Right cardiac atrium (tissue), 5 donors: ENCODE measurements at places on chromosomes 2 and 18.

GRCh38 chr2:219520079-219520478, 5.8 kb downstream of the ASIC4 start:
- no peak for DNase-seq

DNA sequence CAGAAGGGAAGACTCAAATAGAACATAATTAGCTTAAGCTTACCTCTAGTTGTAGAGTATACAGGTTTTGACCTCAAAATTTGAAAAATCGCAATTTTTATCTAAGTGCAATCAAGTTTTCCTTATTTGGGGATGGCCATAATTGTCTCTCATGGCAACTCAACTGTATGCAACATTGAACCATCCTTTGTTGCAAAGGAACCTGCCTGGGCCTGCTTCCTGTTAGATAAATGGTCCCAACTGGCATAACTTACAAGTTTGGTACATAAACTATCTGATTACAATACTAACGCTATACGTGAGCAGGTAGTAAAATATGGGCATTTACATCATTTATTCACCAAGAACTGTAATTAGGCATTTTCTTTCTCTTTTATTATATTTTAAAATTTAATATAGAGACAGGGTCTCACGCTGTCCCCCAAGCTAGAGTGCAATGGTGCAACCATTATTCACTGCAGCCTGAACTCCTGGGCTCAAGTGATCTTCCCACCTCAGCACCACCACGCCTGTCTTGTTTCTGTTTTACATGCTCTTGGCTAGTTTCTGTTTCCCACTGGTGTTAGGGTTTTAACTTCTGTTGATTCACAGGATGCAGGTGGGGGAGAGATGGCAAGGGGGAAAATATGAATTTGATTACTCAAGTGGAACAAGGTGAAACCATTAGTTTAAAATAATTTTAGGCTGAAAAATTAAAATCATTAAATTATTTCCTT, 55.3 kb upstream of the B3GNT2 start:
- no peak for DNase-seq

DNA sequence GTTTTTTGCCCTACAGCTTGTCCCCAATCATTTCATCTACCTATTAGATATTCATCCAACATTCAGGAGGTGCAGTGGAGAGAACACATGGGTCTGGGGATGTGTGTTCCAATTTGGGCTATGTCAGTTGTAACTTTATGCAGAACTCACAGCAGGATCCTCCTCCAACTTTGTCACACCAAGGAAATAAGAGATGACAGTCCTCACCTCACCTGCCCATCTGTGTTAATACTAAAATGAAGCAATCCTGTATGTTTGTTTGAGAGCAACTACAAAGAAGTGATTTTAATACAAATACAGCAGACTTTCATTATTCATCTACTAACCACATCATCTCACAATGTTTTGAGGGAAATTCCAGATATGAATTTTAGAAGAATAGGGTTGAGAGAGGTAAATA, 126.7 kb downstream of the ARHGAP15 start:
- no peak for DNase-seq

GRCh38 chr2:61470122-61470951, 550 bp downstream of the USP34 start:
- peak; percentile 95 for DNase-seq

DNA sequence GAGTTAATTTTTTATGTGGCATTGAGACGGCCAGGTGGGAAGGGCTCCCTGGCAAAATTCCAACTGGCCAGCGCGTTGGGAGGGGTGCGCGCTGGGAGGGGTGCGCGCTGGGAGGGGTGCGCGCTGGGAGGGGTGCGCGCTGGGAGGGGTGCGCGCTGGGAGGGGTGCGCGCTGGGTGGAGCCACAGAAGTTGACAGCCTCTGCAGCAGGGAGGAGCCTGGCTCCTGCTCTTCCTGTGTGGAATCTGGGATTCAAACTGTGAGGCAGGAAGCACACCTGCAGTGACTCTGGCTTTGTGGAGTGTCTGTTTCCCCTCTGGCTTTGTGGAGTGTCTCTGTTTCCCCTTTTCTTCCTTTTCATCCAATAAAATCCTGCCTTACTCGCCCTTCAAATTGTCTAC, 147.9 kb upstream of the CBLN2 start:
- DNase-seq: no peak

- no peak for DNase-seq
Measured at GRCh38 chr2:83595121-83595690, 863.9 kb downstream of the SUCLG1 start.

DNA sequence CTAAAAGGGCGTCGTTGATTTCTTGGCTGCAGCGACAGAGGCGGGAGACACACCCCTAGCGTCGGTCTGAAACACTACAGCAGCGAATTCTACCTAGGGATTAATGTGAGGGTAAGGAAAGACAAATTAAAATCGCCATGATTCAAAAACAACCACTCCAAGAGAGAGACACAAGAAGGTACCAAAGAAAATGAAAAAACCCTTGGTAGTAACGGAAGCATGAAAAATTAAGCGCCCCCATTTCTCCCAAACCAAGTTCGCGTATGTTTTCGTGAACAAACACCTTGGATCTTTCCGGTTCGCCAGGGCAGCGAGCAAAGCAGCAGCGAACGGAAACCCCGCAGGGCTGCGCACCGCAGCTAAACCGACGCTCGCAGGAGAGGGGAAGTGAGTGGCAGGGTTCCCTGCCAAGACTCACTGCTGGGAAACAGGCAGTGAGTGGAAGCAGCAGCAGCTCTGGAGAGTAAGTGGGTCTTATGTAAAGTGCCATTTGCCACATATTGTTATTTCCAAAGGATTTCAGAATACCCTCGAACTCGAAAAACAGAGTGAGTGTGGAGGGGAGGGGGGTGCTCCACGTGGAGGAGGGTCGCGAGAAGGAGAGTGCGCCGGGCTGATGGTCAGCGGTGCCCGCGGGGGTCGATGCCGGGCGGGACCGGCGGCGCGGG, 1.0 kb downstream of the PPP3R1 start:
- peak; percentile 80 for DNase-seq

- DNase-seq: no peak
Measured at GRCh38 chr18:23341383-23341782, 111.7 kb upstream of the RIOK3 start.

- no peak for DNase-seq
Measured at GRCh38 chr2:167411367-167411766, 523.1 kb downstream of the XIRP2 start.

DNA sequence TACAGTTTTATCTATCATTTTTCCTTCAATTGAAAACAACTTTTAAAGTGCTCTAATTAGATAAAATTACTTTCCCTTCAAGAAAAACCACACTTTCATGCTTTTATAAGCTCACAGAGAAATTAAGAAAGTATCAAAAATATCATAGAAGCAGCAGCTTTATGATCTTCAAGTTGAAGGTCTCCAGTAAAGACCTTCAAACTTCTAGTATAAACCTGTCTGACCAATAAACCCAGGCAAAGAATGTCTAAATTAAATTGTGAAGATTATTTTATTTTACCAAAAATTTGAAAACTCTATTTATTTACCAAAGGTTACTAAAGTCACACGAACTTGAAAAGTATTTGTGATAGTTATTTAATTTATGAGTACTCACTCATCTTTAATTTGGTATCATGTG, 9.3 kb upstream of the SCTR start:
- no peak for DNase-seq

GRCh38 chr2:232545511-232546375, 4.6 kb downstream of the TIGD1 start:
- DNase-seq: no peak

GRCh38 chr2:23696752-23697045, 230.2 kb downstream of the ATAD2B start:
- no peak for DNase-seq

DNA sequence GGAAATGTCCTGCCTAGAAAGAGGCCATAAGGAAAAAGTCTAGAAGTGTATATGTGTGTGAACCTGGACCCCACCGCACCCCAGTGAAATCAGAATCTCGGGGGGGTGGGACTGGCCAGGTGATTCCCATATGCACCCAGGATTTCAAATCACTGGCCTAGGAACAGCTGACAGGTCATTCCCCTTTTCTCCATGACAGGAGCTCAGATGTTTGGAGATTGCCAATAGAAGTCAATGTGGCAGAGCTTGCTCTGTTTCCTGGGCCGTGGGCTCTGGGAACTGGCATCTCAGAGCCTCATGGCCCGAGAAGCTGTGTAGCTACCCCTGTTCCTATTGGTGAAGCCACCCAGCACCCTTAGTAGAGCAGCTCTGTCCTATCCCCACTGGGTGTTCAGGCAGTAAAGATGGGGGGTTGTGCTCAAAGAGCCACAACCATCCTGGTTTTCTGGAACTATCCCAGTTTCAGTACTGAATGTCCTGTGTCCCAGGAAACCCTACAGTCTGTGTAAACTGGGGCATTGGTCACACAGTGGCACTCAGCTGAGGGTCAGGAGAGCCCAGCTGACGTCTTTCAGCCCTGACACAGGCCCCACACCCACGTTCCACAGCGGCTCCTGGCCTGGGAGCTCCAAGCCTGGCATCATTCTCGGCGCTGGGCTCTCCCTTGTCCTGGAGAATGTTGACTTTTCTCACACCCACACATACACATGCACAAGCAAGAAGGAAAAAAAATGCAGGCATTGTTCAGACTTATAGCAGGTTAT, 18.9 kb downstream of the GNLY start:
- DNase-seq: peak; percentile 84

GRCh38 chr2:206075113-206075512, 10.9 kb downstream of the INO80D start:
- no peak for DNase-seq

DNA sequence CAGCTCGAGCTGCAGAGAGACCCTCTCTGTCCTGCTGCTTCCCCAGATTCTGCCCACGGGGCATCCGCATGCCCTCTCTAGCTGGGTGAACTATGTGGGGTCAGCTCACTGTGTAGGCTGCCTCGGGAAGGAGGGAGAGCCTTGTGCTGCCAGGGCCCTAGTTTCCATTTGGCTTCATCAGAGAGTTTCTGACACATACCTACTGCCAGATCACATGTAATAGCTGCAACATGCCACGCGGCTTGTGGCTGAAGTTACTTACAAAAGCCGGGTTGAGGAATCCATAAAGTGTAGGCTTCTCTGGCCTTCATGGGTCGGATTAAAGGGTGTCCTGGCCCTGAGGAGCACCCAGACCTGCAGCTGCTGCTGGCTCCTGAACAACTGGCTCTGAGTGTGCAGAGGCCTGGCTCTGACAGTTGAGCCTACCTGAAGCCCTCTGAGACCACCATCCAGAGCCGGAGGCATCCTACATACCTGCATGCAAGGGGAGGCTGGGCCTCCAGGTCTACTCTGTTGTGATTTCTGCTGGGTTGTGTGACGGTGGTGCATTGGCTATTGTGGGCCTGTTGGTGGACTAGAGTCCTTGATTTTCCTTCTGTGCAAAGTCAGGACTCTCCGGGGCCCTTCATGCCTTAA, 130.0 kb downstream of the SH3RF3 start:
- no peak for DNase-seq

GRCh38 chr2:223944166-223944702, 901 bp downstream of the WDFY1 start:
- peak; percentile 31 for DNase-seq

DNA sequence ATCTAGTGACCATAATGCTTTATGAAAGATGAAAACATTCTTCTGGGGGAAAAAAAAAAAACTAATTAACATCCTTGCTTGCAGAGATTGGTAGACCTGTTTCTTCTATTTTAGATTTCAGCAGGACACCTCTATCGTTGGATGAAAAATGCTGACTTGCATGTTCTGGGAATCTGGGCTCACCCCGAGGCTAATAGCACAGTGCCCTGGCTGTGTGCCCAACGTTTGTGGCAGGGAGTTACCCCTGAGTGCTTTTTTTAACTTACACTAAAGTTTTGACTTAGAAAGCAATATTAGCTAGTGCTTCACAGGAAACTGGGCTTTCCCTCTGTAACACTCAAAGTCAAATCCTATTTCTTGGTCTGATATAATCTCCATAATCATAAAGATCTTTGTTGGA, 233.2 kb downstream of the SLC8A1 start:
- peak; percentile 50 for DNase-seq

- DNase-seq: peak; percentile 68
Measured at GRCh38 chr2:24317491-24317920, 42.8 kb downstream of the ITSN2 start.

- DNase-seq: no peak
Measured at GRCh38 chr18:44944461-44944860, 263.8 kb downstream of the SETBP1 start.

- DNase-seq: no peak
Measured at GRCh38 chr2:138474100-138474825, 27.3 kb upstream of the SPOPL start.

GRCh38 chr2:168998609-168999211, 32.4 kb downstream of the ABCB11 start:
- DNase-seq: no peak

- DNase-seq: no peak
Measured at GRCh38 chr2:134348760-134349159, 94.9 kb downstream of the MGAT5 start.

GRCh38 chr2:223068071-223068470, 16.1 kb downstream of the KCNE4 start:
- DNase-seq: no peak

DNA sequence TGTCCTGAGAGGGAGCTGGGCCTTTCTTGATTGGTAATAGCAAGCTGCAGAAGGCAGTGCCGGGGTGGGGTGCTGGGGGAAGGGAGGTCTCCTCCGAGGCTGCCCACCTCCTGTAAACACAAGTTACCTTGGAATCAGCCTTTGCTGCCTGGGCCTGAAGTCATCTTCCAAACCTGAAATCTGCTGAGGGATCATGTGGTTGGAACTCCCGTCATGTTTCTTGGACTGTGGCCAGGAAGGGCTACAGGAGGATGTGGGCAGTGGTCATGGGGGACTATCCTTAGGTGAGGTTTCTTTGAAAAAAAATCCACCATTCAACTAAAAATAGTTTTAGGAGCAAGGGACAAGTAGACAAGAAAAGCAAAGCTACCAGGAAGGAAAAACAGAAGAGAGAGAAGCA, 74.2 kb downstream of the CDK15 start:
- DNase-seq: no peak

DNA sequence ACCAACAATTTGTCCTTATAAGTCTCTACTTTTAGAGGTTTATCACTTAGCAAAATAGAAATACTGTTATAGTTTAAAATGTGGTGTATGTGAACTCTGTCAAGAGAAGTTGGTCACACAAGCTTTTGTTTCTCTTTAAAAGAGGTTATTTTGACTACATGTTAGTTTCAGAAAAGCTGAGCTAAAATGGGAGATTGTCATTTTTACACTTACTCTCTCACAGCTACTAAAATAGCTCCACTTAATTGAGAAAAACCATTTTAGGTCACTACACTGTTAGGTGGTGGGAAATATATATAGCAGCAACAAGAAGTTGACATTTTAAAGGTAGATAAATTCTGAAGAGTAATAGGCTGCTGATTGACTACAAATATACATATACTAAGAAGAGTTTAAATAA, 161.5 kb upstream of the KCNJ3 start:
- no peak for DNase-seq

GRCh38 chr18:66894851-66895250, 291.0 kb upstream of the CDH19 start:
- DNase-seq: no peak

GRCh38 chr2:120269076-120269744, 16.6 kb downstream of the RALB start:
- DNase-seq: no peak
